CD4-positive, alpha-beta T cell treated with Interleukin-15 for 1 hour (primary cell): ENCODE measurements at places on chromosomes 7 and 10.

- no peak for DNase-seq
Observed at GRCh38 chr10:5523796-5524574, 776 bp upstream of the CALML3 start.

GRCh38 chr7:29453021-29453420 is 110.6 kb upstream of the PRR15 start:
- DNase-seq = no peak

DNA sequence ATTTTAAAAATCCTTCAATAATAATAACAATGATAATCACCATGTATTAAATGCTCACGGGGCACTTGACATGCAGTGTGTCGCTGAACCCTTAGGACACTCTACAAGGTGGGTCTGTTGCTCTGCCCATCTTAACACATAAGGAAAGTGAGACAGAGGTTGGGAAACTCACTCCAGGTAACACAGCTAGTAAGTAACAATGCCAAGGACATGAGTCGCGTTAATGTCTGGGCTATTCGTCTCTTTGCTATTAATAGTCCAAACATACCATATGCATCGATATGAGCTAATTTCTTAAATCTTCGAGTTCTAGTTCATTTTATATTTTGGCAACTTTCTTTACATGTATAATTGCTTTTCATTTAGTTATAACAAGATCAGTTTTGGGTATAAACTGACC is 79.5 kb downstream of the BEND7 start:
- DNase-seq = no peak

GRCh38 chr7:151091431-151091830 is 5.2 kb downstream of the AGAP3 start:
- DNase-seq = no peak

DNA sequence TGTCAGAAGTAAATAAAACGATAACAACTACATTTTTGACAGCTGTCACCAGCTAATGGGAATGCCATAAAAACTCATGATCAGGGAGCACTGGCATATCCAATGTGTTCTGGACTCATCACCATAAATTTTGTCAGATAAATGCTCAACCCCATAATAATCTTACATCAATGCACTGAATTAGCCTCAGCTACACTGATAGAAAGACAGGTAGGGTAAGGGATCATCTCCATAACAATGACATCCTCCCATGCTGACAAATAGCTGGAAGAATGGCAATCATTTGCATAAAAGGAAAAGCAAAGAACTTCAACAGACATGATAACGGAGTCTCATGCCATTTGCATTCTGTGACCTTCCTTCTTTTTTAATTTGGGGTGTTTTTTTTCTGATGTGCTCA is 352.8 kb upstream of the PFKP start:
- no peak for DNase-seq

DNA sequence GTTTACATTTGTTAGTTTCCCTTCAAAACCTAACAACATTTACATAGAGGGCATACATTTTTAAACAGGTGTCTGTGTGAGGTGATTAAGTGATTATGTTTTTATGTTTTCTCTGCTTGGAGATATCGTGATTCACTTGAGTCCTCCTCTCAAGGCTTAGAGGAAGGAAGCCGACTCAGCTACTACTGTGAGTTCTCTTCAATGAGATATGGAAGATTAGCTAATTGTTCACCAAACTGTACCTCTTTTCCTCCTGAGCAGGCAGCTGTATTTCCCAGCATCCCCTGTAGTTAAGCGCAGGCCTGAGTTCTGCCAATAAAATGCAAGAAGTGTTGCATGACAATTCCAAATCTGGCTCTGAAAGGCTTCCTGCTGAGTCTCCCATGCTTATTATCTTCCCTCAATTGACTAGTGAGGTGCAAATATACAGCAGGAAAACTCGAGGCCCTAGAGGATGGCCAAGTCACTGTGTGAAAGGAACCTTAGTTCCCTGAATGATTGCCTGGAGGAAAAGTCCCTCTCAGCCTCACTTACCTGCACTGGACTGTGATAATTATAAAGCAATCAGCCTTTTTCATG is 528.7 kb downstream of the GRM8 start:
- no peak for DNase-seq

GRCh38 chr10:98080494-98080893 is 50.1 kb upstream of the CRTAC1 start:
- DNase-seq = no peak

- no peak for DNase-seq
Observed at GRCh38 chr10:47290338-47290737, 9.7 kb upstream of the GDF10 start.

DNA sequence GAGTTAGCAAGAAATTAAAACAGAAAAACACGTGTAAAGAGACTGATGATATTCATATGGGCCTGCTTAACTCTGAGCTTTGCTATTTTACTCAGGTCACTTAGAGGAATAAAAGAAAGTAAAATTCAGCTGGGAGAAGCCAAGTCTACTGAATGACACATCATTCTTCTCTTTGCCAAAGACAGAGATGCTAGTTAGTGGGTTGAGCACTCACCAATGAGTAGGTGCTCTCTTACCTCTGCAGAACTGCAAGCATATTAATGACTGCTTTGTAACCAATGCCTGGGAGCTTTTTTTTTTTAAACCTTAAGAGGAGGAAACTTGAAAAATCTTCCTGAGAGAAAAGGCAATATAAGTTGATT is 44.8 kb upstream of the BAMBI start:
- no peak for DNase-seq

- no peak for DNase-seq
Observed at GRCh38 chr7:156654511-156655234, 14.1 kb downstream of the RNF32 start.

DNA sequence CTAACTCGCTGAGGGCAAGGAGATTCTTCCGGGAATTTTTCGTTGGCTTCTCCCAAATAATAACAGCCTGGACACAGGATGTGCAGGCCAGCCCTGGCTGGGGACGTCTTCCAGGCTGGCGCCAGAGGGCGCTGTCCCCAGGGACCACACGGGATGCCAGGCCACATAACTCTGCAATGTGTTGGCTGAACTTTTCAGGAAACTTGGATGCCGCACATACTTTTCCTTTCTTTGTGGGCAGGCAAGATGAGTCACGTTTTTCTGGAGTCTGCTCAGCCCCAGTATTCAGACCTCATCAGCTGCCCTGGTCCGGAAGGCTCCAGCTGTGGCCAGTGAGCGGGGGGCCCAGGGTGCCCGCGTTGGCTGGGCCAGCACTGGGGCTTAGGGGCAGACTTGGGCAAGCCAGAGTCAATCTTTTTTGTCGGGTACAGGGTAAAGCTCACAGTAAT is 122.7 kb downstream of the PRKAG2 start:
- DNase-seq = no peak

- DNase-seq = no peak
Observed at GRCh38 chr7:55185941-55186609, 167.3 kb downstream of the EGFR start.

GRCh38 chr7:30327813-30328212 is 43.4 kb downstream of the ZNRF2 start:
- DNase-seq = no peak

- no peak for DNase-seq
Observed at GRCh38 chr7:32079510-32079909, 9.3 kb upstream of the PDE1C start.

DNA sequence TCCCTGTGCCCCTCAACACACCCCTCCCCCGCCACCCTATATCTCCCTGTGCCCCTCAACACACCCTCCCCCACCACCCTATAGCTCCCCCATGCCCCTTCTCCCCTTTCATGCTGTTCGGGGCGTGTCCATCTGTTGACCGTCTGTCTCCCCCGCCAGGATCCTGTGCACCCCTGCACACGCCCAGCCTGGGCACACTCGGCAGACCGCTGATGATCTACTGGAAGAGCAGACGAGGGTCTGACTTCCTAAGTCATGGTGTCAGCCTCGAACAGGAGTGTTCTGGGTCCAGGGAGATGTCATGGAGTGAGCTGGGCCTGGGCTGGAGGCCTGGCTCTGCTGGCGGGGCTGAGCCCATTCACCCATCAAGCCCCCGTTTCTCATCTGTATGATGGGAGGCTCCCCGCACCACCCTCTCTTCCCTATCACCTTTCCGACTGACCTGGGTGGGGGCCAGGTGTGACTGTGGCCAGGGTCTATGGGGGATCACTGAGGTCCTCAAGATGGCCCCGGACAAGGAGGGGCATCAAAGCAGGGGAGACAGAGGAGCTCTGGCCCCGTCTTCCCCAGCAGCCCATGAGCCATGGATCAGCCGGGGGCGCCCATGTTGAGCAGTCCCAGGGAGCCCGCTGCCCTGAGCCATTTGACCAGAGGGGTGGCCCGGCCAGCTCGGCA is 48.3 kb downstream of the PDGFA start:
- no peak for DNase-seq

DNA sequence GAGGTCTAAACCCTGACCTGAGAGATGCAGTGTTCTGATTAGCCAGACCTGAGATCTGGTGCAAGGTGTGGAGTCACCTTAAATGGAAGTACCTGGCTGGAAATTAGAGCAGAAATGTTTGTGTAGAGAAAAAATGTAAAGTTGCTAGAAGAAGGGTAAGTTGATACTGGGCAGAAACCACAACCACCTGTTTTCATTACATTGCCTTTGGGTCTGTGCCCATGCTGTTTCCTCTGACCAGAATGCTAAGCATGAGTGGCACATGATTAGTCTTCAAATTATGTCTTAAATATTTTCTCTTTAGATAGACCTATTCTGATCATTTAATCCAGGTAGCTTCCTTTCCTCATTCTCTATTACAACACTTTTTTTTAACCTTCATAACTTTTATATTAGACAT is 69.0 kb downstream of the CASD1 start:
- no peak for DNase-seq

GRCh38 chr7:157003445-157003755 is 7.1 kb downstream of the MNX1 start:
- DNase-seq = no peak

GRCh38 chr10:127937069-127937468 is 30.2 kb downstream of the PTPRE start:
- no peak for DNase-seq

DNA sequence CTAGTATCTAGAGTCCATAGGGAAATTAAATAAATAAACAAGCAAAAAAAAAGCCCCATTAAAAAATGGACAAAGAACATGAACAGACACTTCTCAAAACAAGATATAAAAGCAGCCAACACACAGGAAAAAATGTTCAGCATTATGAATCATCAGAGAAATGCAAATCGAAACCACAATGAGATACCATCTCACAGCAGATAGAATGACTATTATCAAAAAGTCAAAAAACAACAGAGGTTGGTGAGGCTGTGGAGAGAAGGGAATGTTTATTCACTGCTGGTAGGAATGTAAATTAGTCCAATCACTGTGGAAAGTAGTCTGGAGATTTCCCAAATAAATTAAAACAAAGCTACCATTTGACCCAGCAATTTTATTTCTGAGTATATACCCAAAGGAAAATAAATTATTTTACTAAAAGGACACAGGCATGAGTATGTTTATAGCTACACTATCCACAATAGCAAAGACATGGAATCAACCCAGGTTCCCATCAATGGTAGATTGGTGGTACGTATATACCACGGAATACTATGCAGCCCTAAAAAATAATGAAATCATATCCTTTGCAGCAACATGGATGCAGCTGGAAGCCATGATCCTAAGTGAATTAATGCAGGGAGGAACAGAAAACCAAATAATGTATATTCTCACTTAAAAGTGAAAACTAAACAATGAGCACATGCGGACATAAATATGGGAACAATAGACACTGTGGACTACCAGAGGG is 366.5 kb upstream of the SEMA3C start:
- DNase-seq = no peak

GRCh38 chr7:150978126-150978789 is at the start of gene KCNH2:
KCNH2 (minus strand) TSS chr7:150978321; CDS start chr7:150977913, 408 bp downstream.
- peak; percentile 38 for DNase-seq
